Activated CD4-positive, alpha-beta memory T cell treated with anti-CD3 and anti-CD28 coated beads for 36 hours (primary cell): ENCODE measurements at places on chromosomes 4 and X.

GRCh38 chr4:165656829-165657490, 216.1 kb upstream of the TLL1 start:
- no peak for DNase-seq

GRCh38 chr4:139800082-139800481, 134.5 kb downstream of the MGST2 start:
- DNase-seq, result no peak

DNA sequence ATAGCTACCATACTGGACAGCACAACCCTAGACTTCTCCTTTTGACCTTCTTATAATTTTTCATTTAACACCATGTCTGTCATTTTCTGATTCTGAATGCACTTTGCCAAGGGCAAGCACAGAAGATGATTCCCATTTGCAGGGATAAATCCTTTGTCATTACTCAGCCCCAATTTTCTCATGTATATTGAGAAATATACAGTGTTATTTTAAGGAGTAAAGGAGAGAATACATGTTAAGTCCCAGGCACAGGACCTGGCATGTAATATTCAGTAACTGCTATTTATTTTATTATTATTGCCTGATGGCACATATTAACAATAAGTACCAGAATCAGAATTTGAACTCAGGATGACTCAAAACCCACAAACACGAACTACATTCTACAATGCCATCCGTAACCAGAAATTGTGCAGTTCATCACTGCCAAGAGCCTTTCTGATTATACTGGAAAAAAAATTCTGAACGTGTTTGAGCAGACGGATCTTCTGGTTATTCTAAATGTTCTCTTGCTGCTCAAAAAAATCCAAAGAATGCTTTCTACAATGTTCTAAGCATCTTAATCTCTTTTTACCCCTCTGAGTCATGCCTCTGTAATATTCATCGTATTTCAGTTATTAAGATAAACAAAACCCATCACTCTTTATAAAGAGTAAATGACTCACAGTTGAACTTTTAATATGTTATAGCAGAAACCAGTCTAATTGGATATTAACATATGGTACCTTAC, 170.0 kb downstream of the MID1 start:
- DNase-seq, result no peak

GRCh38 chrX:119101168-119101567, 26.4 kb downstream of the KIAA1210 start:
- DNase-seq, result no peak

GRCh38 chrX:7024850-7025249, 122.7 kb upstream of the STS start:
- DNase-seq, result no peak

DNA sequence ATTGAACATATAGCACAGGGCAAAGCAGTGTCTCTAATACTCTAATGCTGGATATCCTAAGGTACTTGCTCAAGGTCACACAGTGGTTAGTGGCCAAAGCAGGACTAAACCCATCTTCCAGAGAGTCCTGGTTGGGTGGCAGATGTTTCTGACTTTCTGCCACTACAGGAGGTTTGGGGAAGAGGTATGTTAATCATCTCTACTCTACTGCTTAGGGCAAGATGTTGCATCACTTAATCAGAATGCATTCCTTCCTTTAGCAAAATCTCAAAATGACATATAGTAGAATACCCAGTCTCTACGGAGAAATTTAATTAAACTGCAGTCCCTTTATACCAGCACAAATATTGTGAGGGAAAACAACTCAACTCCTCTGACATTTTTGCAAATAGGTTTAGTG, 190.7 kb upstream of the FAM241A start:
- no peak for DNase-seq

GRCh38 chrX:110743679-110744340, 51.8 kb downstream of the CHRDL1 start:
- no peak for DNase-seq

DNA sequence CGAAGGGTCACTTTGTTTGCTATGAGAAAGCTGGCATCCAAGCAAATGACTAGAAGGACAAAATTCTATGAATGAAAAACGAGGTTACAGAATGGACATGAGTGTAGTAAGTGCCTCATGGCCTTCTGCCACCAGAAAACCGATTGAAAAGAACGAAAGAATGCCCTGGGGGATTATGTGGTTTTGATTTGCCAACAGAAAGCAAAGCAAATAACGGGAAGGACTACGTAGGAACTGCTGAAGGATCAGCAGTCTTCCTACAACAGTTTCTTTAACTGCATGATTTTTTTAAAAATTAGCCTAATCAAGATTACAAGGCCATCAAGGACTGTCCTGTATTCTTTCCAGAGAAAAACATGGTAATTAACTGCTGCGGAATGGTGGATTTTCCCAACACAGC, 50.6 kb downstream of the NRK start:
- no peak for DNase-seq

DNA sequence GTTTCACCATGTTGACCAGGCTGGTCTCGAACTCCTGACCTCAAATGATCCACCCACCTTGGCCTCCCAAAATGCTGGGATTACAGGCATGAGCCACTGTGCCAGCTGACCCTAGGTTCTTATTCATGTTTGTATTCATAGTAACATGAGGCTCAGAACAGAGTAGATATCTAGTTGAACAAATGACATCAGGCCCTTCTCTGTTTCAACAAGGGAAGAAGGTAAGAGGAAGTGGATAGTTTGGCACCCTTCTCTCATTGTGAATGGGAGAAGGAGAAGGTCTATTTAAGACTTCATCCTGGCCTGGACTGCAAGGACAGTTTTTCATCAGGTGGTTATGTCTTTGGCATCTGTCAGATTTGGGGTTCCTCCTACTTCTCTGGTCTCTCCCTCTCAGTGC, 13.8 kb downstream of the GJB1 start:
- DNase-seq, result no peak

GRCh38 chr4:25879991-25880651, 17.3 kb upstream of the SEL1L3 start:
- no peak for DNase-seq

DNA sequence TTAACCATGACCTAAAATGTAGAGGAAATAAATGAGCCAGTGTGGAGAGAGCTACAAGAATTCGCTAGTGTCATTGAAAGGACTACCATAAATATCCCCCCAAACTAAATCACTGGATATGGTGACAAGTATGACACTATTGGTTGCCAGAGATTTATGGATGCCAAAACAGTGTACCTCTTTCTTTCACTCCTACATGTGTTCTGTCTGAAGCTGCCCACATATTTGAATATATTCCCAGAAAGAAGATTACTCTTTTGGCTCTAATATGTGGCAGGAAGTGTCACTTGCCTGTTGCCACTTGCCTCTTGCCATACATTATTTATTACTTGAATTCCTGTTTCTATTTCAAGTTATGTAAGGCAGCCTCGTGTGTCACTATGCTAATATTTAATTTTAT, 1573.6 kb downstream of the TECRL start:
- DNase-seq, result no peak

- DNase-seq, result no peak
Measured at GRCh38 chr4:95877636-95878035, 37.7 kb downstream of the PDHA2 start.

GRCh38 chr4:110705440-110705782, 82.5 kb upstream of the PITX2 start:
- no peak for DNase-seq

- DNase-seq, result peak; percentile 36
Measured at GRCh38 chrX:39167791-39168190, 366.5 kb downstream of the MID1IP1 start.

GRCh38 chr4:127856196-127856812, 24.4 kb upstream of the PLK4 start:
- DNase-seq, result no peak

DNA sequence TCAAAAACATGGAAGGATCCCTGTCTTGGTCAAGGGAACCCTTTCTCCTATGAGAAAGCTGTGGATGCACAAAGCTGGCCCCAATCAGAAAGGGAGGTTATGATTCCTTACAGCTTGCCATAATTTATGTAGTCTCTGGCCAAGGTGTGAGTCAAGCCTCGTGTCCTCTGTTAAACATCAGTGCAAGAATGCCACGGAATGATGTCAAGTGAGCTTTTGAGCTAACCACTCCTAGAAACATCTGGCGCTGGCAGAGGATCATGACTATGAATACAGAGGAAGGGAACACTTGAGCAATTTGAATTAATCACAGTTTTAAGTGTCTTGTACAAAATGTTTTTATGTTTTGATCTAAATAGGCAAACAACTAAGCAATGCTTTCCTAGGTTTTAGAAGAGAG, 51.5 kb upstream of the RAP2C start:
- no peak for DNase-seq

GRCh38 chr4:167784826-167785225, 307.5 kb upstream of the ANXA10 start:
- no peak for DNase-seq

DNA sequence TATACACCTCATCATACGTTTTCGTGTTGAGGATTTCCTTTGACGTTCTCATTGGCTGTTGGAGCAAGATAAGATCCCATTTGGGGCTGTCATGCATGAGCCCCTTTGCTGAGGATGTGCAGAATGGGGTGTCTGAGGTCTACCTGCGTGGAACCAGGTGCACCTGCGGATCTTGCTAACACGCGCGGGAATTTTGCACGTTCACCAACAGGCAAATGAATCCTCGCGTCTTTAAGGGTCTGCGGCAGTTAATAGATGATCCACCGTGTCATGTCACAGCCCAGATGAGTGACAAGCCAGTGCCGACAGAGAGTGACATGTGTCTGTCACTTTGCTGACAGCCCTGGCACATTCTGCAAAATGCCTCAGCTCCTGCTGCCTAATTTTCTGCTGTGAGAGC, 56.3 kb upstream of the SHOX start:
- DNase-seq, result peak; percentile 23

DNA sequence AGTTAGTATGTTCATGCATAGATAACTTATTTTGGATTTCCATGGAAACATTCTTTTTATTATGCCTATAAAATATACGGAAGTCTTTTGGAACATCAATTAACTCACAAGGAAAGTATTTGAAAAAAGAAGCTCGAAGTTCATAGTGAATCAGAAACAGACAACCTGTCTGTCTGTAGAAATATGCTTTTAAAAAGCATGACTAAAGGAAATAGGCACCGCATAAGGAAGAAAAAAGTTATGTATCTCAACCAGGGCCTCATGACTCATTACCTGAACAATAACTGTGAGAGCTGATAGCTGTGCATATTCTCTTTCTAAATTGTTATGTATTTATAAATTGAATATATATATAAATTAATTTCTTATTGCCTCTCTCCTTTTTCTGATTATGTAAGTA, 324.1 kb downstream of the TLL1 start:
- DNase-seq, result no peak

GRCh38 chr4:39732728-39733127, 34.8 kb downstream of the UBE2K start:
- peak; percentile 26 for DNase-seq

DNA sequence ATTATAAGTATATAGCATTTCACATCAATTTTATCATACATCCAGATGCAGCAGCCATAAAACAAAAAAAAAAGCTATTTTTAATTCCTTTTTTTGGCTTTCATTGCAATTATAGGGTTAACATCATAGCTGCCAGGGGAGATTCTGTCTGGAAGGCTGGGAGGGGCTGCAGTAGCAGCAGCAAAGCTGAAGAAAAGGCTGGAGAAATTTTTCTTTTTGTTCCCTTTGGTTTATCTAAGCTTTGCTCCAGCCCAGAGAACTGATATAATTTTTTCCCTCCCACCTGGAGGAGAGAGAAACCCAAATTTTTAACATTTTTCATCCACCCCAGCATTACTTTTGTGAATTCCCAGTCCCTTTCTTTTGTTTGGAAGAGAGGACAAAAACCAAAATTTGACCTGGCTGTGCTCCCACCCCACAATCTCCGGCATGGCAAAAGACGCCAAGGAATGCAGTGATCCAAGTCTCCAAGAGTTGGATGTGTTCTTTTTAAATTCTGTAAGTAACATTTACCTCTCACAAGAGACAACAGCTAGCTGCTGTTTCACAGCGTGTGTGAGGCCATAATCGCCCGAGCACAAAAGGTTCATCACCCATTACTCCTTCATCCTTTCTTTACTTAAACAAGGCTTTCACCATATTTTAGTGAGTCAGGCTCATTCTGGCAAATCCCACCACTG, 25.1 kb upstream of the FAM156A start:
- no peak for DNase-seq

- peak; percentile 47 for DNase-seq
Measured at GRCh38 chrX:22063284-22063683, 31.2 kb downstream of the PHEX start.

- peak; percentile 52 for DNase-seq
Measured at GRCh38 chr4:153468587-153468986, 2.4 kb downstream of the TMEM131L start.

DNA sequence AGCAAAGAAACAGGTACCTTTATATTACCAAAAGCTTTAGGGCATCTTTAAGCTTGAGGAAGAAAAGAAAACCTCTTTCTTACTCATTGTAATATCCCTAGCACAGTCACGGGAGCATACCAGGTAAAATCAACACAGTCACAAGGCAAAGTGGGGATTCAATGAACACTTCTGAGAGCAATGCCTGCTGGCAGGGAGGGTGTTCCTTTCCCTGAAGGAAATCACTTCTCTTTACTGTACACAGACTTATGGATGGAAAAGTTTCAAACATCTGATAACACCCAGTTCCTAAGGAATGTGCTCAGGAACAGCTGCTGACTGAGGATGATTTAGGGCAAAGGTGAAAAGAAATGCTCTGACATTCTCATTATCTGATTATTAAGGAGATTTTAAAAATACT, 94.8 kb downstream of the MAML3 start:
- DNase-seq, result no peak

- no peak for DNase-seq
Measured at GRCh38 chr4:38125816-38126215, 165.6 kb downstream of the PTTG2 start.

- DNase-seq, result no peak
Measured at GRCh38 chrX:71996136-71996535, 85.5 kb downstream of the NHSL2 start.

GRCh38 chr4:1058997-1059665, 47.7 kb downstream of the FGFRL1 start:
- no peak for DNase-seq

GRCh38 chr4:133584714-133585113, 435.6 kb downstream of the PCDH10 start:
- no peak for DNase-seq

- no peak for DNase-seq
Measured at GRCh38 chr4:48191758-48192157, 57.7 kb upstream of the TXK start.

GRCh38 chrX:120357186-120357585, 4.7 kb upstream of the ATP1B4 start:
- DNase-seq, result no peak

GRCh38 chr4:76737180-76737579, 160.8 kb downstream of the SOWAHB start:
- DNase-seq, result no peak
